T-helper 1 cell treated with Interleukin-12 subunit alpha and Interleukin-12 subunit beta and Interleukin-4 antibody, amounts not matched to agents 30 ng/mL and 1 ng/mL, for 36 hours (primary cell): ENCODE measurements at places on chromosomes 4 and X. TPM values are rescaled to one million over a fixed set of nuclear protein-coding genes. Genes with fewer than 3 reads are reported as not detected.

SYN1 gene
- 0.17 and 1.1 TPM in 2 replicates for total RNA-seq

USP17L15 gene
- total RNA-seq: not detected in 2 replicates

VCX gene
- not detected in 2 replicates for total RNA-seq

HMGB3 gene
- 25.3 and 25.4 TPM in 2 replicates for total RNA-seq

GLOD5 gene
- not detected in 2 replicates for total RNA-seq

SYTL4 gene
- not detected in 2 replicates for total RNA-seq

FDCSP gene
- total RNA-seq: not detected in 2 replicates

BEX1 gene
- total RNA-seq: not detected in 2 replicates

P2RY8 gene
- total RNA-seq: 120 TPM in 2 replicates

ERAS gene
- not detected in 2 replicates for total RNA-seq

LANCL3 gene
- total RNA-seq: 0.47 and 0.49 TPM in 2 replicates

GIMD1 gene
- total RNA-seq: not detected in 2 replicates

RAB33A gene
- 24.7 and 26.4 TPM in 2 replicates for total RNA-seq

HELT gene
- not detected in 2 replicates for total RNA-seq

MAGEB1 gene
- total RNA-seq: not detected in 2 replicates

CLIC2 gene
- total RNA-seq: 0.83 and 1.0 TPM in 2 replicates

DMP1 gene
- not detected in 2 replicates for total RNA-seq

DUSP9 gene
- not detected in 2 replicates for total RNA-seq

SPANXD gene
- total RNA-seq: not detected in 2 replicates

NWD2 gene
- total RNA-seq: not detected in 2 replicates

CXCL10 gene
- 9.8 and 10.5 TPM in 2 replicates for total RNA-seq

IL3RA gene
- 17.4 and 18.9 TPM in 2 replicates for total RNA-seq

F8A3 gene
- 25.8 and 28.8 TPM in 2 replicates for total RNA-seq

UGT2B17 gene
- not detected in 2 replicates for total RNA-seq
